Progenitor cell of endocrine pancreas (in vitro differentiated cells): ENCODE measurements at places on chromosomes 2 and 18.
A peak's percentile ranks its signal among the peaks of the same experiment; 100 is the strongest.

- no peak for DNase-seq
Measured at GRCh38 chr18:58390399-58390798, 238.5 kb downstream of the ALPK2 start.

GRCh38 chr2:105770149-105770548, 25.4 kb downstream of the NCK2 start:
- no peak for DNase-seq

GRCh38 chr2:152071092-152071491, 27.8 kb downstream of the CACNB4 start:
- no peak for DNase-seq

DNA sequence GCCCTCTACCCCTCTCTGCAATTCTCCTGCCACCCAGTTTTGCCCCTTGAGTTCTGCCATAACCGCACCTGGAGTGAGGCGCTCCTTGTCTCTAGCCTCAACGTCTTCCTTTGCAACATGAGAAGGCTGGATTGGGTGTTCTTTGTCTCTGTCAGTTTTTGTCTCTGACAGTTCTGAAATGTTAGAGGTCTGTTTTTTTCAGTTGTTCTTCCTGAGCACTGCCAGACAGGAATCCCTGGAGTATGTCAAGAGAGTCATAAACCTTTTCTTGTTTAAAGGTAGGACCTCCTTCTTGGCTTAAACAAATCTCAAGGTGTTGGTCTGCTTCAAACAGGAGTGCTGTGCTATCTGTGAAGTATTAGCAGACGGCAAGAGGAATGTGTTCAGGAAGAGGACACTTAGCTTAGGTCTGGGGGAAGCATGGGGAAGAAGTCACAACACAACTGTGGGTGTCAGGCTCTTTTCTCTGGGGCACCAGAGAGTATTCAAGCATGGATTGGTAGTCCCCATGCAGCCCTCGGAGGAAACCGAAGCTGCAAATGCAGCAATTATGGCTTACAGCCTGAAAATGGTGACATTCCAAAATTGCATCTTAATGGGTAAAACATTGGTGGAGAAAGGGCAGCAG, 32.3 kb downstream of the AFF3 start:
- DNase-seq: no peak

- no peak for DNase-seq
Measured at GRCh38 chr18:12283256-12283655, 24.8 kb upstream of the TUBB6 start.

DNA sequence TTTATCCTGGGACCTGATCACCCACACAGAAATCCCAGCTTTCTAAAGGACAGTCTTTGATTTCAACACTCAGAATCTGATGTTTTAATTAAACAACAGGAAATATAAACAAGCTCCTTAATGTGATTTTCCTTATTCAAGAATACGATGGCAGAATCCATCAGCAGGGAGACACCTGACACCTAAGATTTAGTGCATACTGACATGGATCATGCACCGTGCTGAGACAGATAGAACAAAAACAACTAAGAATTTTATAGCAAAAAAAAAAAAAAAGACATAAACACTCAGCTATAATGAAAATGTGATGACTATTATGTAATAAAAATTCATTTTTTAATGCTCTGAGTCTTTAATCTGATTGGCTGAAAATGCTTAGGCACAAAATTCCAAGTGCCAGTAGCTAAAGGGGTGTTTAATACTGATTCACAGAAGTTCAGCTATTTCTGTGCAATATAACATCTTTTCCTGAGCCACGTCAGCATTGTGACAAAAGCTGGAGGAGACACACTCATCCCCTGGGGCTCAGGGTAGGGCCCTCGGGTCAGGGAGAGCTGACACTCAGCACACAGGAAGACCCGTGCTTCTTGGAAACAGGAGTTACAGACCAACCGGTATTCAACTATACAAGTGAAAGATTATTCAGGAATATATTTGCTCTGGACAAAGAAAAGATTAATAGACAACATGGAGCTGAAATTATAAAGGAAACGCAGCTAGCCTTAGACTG, 247.4 kb downstream of the FBXO15 start:
- no peak for DNase-seq

DNA sequence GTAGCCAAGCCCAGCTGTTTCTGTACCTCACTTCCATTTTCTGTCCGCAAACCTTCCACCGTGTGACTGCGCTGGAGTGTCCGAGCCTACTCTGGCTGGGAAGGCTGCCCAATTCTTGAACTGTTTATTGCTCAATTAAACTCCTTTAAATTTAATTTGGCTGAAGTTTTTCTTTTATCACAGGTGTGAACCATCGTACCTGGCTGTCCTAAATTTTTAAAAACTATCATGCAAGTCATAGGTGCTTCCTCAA, 6.2 kb upstream of the RNU2-63P start:
- DNase-seq: no peak

- no peak for DNase-seq
Measured at GRCh38 chr18:23932385-23933067, 82.0 kb upstream of the TTC39C start.

GRCh38 chr2:174330945-174331594, 3.7 kb upstream of the SP9 start:
- no peak for DNase-seq

DNA sequence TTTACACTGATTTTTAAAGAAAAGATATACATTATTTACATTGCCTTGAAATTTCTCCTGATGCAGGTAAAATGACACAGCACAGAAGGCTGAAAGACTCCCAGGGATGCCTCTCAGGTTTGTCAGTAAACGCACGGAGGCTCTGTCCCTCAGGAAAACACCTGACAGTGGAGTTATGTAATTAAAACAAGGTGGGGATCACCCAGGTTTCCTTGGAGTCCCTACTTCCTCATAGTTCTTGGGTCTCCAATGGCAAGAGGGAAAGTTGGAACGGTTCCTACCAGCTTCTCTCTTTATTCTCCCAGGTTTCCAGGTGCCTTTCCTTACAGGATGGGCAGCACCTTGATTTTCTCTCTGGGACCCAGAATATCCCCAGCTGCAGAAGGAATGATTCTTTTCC, 654.8 kb downstream of the SLC4A3 start:
- no peak for DNase-seq

DNA sequence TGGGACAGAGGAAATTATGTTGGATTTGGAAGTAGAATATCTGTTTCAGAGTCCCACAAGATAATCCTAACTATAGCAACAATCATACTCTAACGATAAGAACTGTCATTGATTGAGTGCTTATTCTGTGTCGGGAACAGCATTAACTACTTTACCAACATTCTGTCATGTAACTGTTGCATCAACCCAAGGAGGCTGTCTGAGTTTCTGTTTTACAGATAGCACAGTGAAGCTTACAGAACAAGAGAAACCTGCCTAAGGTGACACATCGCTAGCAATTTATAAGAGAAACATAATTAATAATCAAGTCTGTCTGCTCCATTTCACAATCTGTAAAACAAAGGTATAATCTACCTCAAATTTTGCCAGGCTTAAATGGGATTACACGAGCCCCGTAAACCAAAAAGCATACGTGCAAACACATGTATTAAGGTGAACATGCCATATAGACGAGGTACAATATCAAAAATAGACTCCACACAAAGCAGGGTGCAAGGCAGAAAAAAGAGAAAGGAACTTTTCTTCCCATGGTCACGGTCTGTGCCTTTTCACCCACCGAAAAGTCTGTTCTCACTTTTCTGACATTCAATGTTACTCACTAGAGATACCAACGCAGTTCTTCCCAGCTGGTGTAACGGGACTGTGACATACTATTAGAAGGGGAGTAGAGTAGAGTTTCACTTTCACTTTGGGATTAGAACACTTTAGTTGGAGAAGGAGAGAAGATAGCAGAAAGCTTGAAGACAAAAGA, 37.2 kb upstream of the SLC8A1 start:
- no peak for DNase-seq

DNA sequence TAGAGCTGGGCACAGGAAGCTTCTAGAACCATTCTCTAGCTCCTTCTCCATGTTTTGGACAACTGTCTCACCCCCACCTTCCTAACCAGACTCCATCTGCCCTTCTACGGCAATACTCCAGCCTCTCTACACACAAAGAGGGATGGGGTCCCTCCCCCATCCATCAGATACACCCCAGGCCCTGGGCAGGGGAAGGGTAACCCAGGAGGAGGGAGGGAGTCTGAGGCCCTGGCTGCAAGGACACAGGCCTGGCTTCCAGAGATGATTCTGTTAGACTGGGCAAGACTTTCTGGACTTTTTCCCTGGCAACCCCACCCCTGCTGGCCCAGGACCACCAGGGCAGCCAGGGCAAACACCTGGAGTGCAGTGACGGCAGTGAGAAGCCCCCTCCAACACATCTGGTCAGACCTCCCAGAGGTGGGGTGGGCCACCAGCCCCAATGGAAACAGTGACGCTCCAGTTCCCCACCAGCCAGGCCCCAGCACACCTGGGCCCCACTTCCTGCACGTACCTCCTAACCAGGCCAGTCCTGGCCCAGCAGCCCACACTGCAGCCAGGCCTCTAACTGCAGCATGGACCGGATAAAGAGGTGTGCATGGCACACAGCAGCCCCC, 6.5 kb downstream of the CYP26B1 start:
- no peak for DNase-seq

DNA sequence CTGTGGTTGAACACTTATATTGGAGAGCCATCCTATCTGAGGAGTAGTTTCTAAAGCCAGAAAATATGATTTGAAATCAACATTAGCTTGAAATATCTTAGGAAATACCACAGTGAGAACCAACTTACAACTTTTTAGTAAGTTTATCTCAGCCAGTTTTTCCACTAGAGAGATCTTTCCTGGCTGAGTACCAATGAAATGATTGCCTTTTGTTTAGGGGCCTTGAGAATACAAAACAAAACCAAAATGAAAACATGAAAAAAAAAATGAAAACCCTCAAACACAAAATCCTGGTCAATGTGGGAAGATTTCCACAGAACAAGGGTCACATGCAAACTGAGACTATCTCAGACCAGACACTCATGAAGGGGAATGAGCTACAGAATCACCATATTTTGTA, 429.0 kb downstream of the SETBP1 start:
- no peak for DNase-seq

- no peak for DNase-seq
Measured at GRCh38 chr2:3643371-3644245, 14.4 kb upstream of the ALLC start.

GRCh38 chr2:449246-450067, 161.6 kb upstream of the ALKAL2 start:
- DNase-seq: no peak

DNA sequence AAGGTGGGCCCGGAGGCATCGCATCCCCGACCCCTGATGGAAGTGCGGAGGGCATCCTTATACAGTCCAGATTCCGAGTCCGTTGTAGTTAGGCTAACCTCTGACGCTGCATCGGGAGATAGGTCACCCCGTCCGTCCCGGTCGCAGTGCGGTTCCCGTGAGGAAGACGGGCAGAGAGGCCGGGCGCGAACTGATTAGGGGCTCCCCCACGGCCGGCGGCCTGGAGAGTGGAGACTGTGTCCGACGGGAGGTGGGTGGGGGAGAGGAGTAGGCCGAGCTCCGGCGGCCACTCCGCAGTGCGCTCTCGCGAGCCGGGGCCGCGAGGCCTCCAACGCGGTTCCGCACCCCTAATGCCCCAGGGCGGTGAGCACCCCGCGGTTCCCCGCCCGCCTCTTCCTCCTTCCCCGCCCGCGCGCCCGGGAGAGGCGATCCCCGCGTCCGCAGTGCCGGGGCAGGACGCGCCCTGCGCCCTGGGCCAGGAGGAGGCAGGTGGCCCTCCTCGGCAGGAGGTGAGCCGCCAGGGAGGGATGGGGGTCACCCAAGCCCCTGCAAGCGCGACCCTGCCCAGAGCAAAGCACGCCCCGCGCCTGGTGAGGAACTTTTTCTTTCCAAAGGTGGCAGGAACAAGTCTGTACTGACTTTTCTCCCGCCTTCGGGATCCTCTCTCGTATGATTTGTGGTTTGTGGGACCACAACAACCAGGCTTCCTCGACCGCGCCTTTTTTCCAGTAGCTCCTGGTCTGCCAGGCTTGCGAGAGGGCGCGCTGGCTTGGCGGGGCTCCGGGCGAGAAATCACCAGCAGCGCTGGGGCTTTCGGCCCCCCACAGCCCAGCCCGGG, 1.4 kb upstream of the SP5 start:
- no peak for DNase-seq

DNA sequence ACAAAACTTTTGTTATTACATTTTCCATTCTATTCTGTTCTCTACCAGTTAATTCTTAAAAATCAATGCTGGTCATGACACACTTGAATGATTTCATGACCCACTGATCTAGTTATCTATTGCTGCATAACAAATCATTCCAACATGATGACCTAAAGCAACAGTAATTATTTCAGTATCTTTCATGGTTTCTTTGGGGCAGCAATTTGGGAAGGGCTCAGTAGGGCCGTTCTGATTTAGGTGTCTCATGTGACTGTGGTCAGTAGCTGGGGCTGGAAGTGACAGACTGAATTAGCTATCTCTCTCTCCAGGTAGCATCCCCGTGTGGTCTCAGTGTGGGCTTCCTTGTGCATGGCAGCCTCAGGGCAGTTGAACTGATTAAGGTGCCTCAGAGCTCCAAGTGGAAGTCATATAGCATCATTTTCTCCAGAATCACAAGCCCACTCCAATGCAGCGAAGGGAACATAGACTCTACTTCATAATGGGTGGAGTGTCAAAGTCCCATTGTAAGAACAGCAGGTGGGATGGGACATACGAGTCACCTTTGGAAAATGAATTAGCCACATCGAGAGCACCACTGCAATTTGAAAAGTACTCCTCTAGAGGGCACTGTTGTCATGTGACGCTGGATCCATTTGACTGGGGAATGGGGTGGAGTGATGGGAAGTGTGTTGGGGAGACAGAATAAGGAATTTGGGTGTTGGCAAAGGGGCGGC, 39.1 kb upstream of the FAM136A start:
- DNase-seq: peak; percentile 32

DNA sequence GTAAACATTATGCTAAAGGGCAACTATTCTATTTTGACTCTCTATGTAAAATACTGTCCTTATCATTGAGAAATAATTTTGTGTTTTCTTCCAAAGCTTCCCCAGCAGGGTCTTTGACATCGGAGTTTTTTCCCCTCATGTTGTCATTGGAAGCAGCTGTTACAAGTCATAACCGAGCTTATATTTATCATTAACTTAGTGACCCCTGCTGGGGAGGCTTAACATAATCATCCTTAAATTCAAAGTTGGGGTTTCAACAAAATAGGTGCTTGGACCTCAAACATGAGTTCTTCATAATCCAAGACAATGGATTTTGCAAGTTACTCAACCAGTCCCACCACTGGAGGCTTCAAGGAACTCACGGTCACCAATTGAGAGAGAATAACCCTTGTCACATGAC, 330.9 kb downstream of the DCC start:
- DNase-seq: no peak

DNA sequence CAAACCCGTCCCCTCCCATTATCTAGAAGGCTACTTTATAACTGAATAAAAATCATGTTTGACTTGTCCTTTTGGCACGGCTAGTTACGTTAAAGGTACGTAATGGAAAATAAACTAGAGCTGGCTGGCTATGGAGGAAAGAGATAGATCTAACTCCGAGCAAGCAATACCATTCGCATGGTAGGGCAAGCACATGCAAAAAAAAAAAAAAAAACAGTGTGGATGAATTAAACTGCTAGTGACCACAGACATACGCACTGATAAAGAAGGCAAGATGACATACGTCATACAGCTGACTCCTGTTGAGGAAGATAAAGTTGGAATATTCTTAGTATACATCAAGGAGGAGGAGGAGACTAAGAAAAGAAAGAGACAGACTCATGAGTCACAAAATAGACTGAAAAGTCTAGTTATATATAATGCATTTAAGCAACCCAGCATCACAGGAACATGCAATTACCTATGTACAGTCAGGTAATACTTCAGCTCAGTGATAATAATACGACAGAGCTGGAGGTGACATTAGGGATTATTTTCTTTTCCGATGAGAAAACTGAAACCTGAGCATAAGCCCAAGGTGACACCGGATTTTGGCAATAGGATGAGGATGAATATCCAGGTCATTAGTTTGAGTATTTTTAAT, 37.9 kb upstream of the NARS1 start:
- no peak for DNase-seq

- DNase-seq: no peak
Measured at GRCh38 chr2:237320801-237321560, 93.0 kb downstream of the COL6A3 start.
